Astrocyte (in vitro differentiated cells and primary cell): ENCODE measurements at places on chromosomes 12 and 14.

DNA sequence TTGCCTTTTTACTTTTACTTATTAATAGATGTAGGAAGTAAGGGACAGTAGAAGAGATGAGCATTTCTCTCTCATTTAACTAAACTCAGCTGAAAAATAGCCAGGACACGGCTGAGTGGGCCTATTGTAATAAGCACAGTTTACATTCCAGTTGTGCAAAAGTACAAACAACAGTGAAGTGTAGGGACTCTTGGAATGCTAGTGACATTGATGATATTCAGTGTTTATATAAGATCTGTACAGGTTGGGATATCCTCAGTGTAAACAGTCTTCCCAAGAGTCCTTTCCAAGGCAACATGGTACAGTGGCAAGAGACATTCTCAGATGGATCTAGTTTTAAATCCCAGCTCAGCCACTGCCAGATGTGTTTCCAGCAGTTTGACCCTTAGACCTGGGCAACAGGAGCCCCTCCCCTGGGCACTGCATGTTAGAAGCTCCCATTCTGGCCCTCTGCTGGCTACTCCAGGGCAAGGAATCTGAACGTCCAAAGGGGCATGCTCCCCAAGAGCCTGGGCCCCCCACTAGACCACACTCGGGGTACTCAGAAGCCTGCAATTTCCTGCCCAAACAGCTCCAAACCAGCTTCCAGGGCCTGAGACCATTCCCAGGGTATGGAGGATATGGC lies 55.3 kb downstream of the STAB2 start:
- no peak for DNase-seq

GRCh38 chr14:104879983-104880565 lies 15.0 kb downstream of the CEP170B start:
- DNase-seq = no peak

GRCh38 chr14:69132513-69133181 lies 20.3 kb downstream of the DCAF5 start:
- peak; percentile 63 for DNase-seq

- DNase-seq = no peak
Observed at GRCh38 chr14:98808494-98809407, 463.2 kb downstream of the BCL11B start.

- DNase-seq = no peak
Observed at GRCh38 chr14:67650151-67650550, 24.3 kb downstream of the VTI1B start.

- DNase-seq = no peak
Observed at GRCh38 chr14:38184132-38184531, 23.6 kb upstream of the SSTR1 start.

- DNase-seq = no peak
Observed at GRCh38 chr12:66189486-66189843, 451 bp downstream of the IRAK3 start.

- peak; percentile 94 for DNase-seq
Observed at GRCh38 chr12:65868133-65868705, 43.9 kb downstream of the HMGA2 start.

DNA sequence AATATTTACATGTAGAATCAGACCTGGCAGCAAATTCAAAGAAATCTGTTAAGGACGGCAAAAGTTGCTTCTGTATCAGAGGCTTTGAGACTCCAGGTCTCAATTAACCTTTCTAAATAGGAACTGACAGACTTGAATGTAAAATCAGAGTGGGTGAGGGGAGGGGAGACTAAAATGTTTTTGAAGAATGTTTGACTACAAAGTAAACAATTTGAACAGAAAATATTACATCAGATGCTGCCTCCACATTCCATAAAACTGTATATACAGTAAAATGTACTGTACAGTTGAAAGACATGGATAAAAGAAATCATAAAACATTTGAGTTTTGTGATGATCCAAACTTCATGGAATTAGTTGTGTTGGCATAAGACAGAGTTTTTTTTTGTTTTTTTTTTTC lies 49.5 kb upstream of the POC1B start:
- DNase-seq = no peak
